ENCODE measurements at places on chromosomes 12 and 14. TPM values are rescaled to one million over a fixed set of nuclear protein-coding genes. Genes with fewer than 3 reads are reported as not detected.

DNA sequence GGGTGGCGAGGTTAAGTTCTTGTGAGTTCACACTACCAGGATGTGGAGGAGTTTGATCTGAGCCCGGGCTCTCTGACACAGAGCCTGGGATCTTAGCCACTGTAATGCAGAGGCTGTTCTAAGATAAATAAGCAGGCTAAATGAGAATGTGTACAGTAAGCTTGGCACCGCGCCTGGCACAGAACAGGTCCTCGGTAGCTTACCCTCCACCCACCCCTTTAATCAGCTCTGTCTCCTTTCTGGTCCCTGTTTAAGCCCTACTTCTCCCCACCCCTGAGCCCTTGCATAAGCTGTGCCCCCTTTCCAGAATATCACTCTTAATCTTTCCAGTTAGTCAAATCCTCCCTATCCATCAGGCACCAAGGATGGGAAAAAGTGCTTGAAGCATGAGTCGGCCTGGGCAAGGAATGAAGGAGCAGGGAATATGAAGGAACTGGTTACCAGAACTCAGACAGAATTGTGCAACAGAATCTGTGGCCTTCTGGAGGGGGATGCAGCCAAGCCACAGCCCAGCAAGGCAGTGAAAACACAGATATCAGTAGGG, 32.8 kb upstream of the CMKLR1 start:
- DNase-seq, result no peak

- no peak for DNase-seq
Observed at GRCh38 chr12:53659011-53659551, 16.8 kb downstream of the ATP5MC2 start.

The DEPDC4 gene
- total RNA-seq, result 1.6 TPM

DNA sequence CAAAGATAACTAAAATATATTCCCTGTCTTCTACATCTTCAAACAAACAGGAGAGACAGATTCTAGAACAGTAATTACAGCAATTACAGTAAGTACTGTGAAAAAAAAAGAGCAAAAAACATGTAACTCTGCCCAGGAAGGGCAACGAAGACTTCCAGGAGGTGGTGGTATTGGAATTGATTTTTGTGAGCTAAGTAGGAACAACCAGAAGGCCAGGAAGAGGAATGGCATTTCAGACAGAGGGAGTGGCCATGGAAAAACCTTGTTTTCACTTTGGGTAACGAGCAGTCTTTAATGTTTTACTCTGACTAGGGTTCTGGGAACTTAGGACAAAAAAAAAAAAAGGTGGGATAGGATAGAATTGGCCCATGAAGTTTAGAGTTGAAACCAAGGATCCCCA, 196.3 kb upstream of the PLEKHG7 start:
- DNase-seq, result no peak

- no peak for DNase-seq
Observed at GRCh38 chr14:69581316-69581935, 6.8 kb upstream of the CCDC177 start.

- no peak for DNase-seq
Observed at GRCh38 chr14:99401211-99401610, 79.4 kb downstream of the SETD3 start.

DNA sequence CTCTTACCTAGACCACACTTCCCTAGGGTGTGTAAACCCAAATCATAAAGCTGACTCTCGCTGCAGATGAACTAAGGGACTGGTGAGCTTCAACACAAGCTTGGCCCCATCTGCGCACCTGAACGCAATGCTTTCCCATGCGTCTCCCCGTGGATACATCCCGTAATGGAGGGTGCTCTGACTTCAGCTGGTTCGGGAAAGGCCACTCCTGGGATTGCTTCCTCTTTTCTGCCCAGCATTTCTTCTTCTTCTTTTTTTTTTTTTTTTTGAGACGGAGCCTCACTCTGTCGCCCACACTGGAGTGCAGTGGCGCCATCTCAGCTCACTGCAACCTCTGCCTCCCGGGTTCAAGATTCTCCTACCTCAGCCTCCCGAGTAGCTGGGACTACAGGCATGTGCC, 27.7 kb upstream of the ETFBKMT start:
- DNase-seq, result no peak

DNA sequence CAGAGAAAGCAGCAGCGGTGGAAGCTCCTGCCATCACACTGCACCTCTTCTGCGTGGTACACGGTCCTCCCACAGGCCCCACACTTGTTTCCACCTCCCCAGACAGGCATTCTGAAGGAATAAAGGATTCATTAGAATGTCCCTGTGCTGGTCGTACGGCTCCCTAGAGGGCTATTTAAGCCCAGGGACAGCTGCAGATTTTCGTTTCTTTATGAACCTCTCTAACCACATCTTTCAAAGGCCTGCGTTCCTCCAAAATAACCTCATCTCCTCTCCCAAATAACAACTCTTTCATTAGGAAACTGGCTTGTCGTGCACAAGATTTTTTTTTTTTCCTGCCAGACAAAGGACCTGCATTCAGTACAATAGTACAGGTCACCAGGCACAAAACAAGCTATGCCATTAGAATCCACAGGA, 12.7 kb downstream of the CSRP2 start:
- no peak for DNase-seq

- DNase-seq, result no peak
Observed at GRCh38 chr12:58847901-58848600, 72.3 kb downstream of the LRIG3 start.
